ENCODE measurements at places on chromosomes 1 and 21.

- no peak for DNase-seq
Measured at GRCh38 chr1:223248001-223248769, 105.1 kb upstream of the TLR5 start.

GRCh38 chr21:39630827-39631226 is 18.1 kb downstream of the B3GALT5 start:
- no peak for DNase-seq

GRCh38 chr1:233662575-233663304 is 48.8 kb downstream of the KCNK1 start:
- DNase-seq, result no peak

- no peak for DNase-seq
Measured at GRCh38 chr1:7873801-7874795, 21.2 kb upstream of the UTS2 start.

DNA sequence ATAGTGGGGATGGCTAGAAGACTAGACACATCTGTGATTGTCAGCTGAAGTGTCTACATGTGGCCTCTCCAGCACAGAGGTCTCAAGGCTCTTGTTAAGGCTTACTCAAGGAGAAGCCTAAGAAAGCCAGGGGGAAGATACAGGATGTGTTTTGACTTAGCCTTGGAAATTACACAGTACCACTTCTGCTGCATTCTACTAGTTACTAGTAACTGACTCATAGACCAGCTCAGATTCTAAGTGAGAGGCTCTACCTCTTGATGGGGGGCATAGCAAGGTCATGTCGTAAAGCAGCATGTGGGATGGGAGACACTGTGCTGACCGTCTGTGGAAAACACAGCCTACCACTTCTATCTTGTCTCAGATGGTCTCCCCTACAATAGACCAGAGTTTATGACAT is 99.5 kb downstream of the UBE2U start:
- DNase-seq, result no peak

DNA sequence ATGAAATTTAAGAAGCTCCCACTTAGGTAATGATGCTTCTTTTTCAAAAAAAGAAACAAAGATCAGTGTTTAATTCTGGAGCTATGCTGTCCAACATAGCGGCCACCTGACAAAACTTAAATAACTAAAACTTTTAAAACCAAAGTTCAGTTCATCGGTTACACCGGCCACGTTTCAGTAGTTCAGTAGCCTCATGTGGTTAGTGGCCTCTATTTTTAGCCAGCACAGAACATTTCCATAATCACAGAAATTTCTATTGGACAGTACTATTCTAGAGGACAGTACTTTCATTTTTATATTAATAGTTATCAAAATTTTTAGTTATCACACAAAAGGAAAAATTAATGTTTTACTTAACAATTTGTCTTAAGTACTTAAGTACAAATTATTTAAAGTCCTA is 141.0 kb downstream of the USP25 start:
- DNase-seq, result no peak

DNA sequence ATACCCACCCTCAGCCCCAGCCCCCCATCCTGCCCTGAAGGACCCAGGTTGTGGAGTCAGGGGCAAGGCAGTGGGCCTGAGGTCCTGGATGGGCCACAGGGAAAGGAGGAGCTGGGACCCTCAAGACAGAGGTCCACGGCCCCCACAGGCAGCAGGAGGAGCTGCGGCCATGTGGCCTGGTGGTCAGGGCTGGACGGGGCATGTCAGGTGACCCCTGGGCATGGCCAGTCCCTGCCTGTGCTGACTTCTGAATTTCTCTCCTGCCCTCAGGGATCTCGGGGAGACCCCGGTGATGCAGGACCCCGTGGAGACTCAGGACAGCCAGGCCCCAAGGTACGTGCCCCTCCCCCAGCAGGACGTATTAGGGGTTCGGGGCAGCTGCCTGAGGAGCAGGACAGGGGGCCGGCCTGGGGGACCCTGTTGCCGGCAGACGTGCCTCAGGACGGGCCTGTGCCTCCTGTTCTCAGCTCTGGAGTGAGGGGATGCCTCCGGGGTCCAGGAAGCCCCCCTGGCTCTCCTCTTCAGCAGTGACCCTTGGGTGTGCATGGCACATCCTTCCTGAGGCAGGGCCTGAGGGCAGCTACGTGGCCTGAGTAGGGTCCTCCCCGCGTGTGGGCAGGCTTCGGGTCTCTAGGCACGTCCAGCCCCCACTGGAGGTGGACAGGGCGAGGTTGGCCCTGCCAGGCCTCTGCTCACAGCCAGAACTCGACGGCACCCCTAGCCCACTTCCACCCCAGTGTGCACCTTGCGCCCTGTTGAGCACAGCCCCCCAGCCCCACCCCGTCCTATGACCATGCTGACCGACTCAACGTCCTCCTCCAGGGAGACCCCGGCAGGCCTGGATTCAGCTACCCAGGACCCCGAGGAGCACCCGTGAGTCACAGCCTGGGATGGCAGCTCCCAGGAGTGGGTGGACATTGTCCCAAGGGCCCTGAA is 23.6 kb downstream of the COL6A2 start:
- no peak for DNase-seq

DNA sequence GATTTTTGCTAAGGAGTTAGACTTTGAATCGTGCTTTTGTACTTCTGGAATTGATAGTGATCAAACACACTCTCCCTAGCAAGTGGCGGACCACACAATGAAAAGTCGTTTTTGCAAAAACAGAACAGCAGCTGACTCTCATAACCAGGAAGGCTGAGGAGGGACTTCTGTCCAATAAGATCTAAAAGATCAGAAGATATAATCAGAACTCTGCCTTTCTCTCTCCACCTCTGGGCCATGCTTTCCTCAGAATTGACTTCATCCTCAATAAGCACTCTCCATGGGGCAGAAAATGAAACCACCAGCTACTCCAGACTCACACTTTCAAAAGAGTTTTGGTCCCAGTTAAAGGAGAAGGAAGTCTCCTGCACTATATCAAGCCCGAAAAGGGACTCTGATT is 55.3 kb upstream of the SAMD13 start:
- DNase-seq, result no peak

- no peak for DNase-seq
Measured at GRCh38 chr1:14017531-14017961, 317.6 kb downstream of the PRDM2 start.

GRCh38 chr1:221740993-221741702 is 741 bp downstream of the DUSP10 start:
- no peak for DNase-seq

DNA sequence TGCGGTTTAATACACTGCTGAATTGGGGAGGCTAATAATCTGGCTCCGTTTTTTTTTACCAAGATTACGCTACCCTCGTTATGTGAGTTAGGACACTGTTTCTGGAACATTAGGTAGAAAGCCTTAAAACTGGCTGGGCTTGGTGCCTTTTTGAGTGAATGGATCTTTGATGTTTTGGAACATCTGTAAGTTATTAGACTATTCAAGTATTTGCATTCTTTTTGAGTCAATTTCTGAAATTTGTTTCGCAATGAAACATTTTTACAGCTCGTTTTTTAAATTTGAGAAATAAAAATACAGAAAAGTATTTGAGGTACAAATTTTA is 106.9 kb downstream of the LTN1 start:
- DNase-seq, result no peak

- DNase-seq, result no peak
Measured at GRCh38 chr21:16588433-16588860, 858.7 kb downstream of the USP25 start.

- no peak for DNase-seq
Measured at GRCh38 chr1:181806746-181807145, 254.8 kb downstream of the ZNF648 start.

DNA sequence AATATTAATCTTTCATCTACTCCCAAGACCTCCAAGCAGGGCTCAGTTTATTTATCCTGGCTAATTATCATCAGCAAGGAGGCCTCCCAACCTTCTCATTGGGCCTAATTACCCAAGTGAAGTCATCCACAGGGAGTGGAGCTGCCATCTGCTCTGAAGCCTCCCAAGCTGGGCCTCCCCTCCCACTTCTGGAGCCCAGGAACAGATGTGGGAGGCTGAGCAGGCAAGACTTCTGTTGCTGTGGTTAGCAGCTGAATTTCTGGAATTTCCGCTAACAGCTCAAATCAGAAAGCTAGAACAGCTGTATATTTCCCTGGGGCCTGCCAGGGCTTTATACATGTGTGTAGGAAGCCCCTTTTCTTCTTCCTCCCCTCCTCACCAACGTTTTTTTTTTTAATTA is 127.5 kb downstream of the UCK2 start:
- DNase-seq, result no peak

- no peak for DNase-seq
Measured at GRCh38 chr1:59302297-59302696, 5.4 kb downstream of the FGGY start.

- DNase-seq, result no peak
Measured at GRCh38 chr1:242219298-242219901, 220.5 kb upstream of the MAP1LC3C start.

- DNase-seq, result no peak
Measured at GRCh38 chr21:42080788-42081083, 9.6 kb downstream of the UMODL1 start.

DNA sequence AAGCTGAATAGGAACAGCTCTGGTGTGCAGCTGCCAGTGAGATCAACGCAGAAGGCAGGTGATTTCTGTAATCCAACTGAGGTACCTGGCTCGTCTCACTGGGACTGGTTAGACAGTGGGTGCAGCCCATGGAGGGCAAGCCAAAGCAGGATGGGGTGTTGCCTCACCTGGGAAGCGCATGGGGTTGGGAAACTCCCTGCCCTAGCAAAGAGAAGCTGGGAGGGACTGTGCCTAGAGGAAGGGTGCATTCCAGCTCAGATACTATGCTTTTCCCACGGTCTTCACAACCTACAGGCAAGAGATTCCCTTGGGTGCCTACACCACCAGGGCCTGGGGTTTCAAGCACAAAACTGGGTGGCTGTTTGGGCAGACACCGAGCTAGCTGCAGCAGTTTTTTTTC is 183.2 kb downstream of the DNM3 start:
- no peak for DNase-seq

DNA sequence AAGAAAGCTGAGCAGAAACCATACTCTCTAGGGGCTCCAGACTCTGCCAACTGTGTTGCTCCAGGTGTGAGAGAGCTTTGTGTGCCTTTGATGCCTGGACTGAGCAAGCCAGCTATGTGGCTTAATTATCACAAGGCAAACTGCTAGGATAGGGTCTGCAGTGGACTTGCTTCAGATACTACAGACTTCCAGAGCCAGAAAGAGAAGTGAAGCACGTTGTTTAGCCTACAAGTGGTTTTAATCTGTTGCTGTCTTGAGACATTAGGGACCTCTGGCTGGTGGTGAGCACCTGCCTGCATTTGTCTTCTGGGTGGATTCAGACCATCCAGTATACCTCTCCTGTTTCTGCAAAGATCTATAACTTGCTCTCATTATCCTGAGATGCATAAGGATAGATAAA is 353.4 kb upstream of the PLXNA2 start:
- no peak for DNase-seq

DNA sequence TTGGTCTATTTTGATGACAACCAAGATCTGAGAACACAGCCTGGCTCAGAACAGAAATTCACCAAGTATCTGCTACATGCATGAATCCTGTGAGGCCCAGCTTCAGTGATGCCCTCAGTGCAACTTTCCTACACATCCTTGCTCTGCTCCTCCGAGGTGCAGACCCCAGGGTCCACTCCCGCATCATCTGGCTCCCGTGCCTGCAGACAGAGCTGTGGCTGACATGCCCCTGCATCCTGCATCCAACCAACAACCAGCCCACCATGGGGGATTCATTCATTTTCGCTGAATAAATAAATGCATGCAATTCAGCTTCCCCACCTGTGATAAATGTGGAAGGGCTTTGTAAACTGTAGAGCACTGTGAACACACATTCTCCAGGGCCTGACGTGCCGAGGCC is 112.3 kb downstream of the GLIS1 start:
- DNase-seq, result no peak

DNA sequence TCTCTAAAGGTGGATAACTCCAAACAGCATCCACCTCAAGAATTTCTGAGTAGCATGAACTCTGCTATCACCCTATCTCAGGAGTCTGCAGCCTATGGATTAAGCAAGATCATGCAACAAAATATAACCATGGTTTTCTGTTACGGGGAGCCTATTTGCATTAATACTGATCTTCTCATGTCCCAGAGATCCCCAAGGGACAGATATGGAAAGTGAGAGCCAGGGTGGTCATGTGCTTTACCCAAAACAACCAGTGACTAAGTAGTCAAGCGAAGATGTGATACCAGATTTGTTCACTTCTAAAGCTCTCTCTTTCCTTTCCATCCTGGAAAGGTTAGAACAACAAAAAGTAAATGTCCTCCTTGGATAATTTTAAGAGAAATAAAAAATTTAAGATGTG is 125.1 kb downstream of the PRRX1 start:
- DNase-seq, result no peak

- DNase-seq, result no peak
Measured at GRCh38 chr1:111789142-111789541, 33.4 kb downstream of the DDX20 start.

DNA sequence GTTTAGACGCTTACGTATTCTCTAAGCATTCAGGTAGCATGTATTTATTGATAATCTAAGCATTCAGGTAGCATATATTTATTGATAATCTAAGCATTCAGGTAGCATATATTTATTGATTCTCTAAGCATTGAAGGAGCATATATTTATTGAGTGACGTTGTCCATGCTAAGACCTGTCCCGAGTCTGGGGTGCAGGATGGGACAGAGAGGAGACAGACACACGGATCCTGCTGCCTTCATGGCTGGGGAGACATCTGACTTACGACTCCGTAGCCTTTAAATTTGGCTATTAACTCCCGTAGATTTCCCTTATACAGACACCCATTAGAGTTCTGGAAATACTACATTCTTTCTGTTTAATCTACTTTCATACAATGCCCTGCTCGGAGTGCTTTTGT is 982 bp downstream of the SCCPDH start:
- no peak for DNase-seq

GRCh38 chr21:29218749-29219148 is 80.0 kb upstream of the BACH1 start:
- DNase-seq, result no peak

DNA sequence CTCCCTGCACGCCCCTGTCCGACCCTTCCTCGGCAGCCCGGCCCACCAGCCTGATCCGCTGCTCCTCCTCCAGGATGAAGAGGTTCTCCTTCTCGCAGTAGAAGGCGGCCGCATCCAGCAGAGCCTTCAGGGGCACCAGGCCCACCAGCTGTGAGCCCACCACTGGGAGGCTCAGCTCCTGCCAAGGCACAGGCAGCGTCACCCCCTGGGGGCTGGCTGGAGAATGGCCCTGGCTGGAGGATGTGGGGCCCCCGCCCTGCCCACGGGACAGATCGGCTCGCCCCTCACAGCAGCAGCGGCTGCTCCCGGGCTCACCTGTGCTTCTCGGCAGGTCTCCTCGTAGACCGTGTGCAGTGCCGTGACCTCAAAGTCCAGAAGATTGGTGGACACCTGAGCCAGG is 5.3 kb downstream of the FTCD start:
- no peak for DNase-seq

DNA sequence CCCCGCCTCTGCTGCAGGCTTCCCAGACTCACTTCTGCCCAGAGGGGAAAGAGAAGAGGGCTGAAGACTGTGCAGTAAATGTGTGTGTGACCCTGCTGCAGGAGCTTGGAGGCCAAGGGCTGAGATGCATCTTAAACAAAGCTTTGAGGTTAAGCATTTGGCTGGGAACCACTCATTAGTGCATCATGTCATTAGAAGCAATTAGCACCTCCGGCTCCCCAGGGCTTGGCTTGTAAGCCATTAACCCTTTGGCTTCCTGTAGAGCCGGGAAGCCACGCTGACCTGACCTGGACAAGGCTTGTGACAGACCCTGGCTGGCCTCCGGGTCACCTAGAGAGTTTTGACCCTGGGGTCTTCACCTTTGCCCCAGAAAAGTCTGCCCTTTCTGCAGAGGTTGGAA is 77.0 kb downstream of the CSMD2 start:
- no peak for DNase-seq

- DNase-seq, result no peak
Measured at GRCh38 chr1:191022856-191023255, 545.2 kb upstream of the BRINP3 start.

GRCh38 chr1:118588566-118588965 is 399.6 kb downstream of the TBX15 start:
- no peak for DNase-seq
